ENCODE measurements at places on chromosomes 16 and 17.

DNA sequence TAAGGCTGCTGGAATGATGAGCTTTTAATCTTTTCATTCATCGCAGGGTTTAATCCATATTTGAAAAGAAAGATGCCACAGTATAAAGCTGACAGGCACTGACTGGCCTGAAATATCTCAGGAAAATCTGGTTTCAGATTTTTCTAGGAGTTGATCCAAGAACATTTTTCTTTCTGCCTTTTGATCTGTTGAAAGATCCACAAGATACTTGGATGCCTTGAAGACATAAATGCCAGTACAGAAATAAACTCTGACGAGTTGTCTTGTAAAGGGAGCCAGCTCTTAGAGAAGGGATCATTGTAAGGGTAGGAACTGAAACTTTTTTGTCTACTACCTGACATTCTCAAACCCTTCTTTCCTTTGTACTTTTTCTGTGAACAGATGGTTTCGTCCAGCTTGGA lies 25.4 kb upstream of the KRT20 start:
- peak; percentile 87 for DNase-seq

GRCh38 chr17:42271006-42271778 lies 5.0 kb downstream of the STAT5B start:
- no peak for DNase-seq

- DNase-seq = no peak
Observed at GRCh38 chr17:83041305-83041704, 38.1 kb upstream of the METRNL start.

DNA sequence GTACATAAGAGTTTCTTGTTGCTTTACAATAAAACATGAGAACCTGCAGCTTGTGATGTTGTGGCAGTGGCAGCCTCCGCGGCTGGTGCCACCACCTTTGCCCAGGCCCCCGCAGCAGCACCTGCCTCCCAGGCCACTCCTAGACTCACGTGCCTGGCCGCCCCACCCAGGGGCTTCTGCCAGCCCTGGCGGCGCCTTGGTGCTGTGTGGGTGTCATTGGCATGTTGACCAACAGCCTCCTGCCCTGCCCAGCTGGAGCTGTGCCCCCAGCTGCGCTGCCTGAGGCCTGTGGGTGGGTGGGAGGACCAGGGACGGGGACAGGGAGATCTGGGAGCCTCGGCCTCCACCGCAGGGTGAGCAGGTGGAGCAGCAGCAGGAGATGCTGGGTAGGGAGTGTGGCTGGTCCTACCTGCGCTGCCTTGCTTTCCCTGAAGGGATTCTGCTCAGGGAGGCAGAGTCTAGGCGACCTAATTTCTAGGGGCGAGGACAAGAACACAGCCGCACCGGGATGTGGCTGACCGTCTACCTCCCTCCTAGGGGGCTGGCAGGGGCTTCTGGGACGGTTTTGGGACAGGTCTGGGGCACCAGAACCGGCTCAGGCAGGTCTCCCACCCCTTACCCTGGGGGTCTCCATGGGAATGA lies 428 bp upstream of the DNASE1L2 start:
- no peak for DNase-seq

- DNase-seq = no peak
Observed at GRCh38 chr17:35287286-35287811, 44.5 kb downstream of the SLFN5 start.

GRCh38 chr16:58866935-58867334 lies 132.8 kb upstream of the GOT2 start:
- no peak for DNase-seq

- no peak for DNase-seq
Observed at GRCh38 chr16:2769675-2770056, 7.4 kb downstream of the ELOB start.

DNA sequence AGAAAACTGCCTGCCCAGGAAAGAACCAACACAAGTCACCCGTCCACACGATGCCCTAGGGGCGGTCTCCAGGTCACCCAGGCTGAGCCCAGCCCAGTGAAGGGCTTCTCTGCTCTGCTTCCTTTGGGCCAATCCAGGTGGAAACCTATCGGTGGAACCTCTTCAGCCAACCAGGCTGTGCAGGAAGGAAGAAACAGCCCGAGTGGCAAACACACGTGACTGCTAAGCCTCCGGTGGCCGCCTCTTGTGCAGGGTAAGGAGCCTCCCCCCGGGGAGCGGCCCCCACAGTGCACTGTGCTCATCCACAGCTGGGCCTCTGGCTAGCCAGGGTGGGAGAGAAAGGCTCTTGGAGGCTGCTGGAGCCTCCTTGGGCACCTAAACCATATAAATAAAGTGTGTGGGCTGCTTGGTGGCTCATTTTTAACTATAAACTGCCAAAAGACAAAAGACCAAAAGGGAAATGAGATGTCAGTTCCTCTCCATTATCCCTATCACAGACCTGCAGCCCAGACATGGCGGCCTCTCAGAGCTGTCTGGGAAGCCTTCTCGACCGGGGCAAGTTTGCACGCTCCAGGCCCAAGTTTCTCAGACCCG lies 2.4 kb downstream of the RTN4RL1 start:
- DNase-seq = no peak

DNA sequence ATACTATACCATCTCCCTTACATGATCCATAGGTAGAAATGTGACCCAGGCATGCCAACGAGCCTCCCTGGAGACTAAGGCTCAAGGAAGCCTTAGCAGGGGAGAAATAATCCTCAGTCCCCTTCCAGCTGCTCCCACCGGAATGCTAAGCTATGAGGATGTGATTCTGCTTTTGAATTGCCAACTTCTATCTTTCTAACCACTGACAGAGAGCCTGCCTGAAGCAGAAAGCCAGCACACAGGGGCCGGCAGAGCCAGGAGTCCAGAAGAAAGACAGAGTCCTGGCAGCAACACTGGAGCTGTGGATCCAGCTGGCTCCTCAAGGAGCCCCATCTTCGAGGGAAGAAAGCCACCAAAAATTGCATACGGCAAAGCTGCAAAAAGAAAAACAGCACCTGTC lies 579.6 kb upstream of the CDH5 start:
- no peak for DNase-seq

- no peak for DNase-seq
Observed at GRCh38 chr16:56732832-56733231, 2.9 kb downstream of the NUP93 start.

GRCh38 chr16:57260294-57260929 lies 15.4 kb downstream of the ARL2BP start:
- no peak for DNase-seq

GRCh38 chr17:1574697-1575471 lies 12.3 kb upstream of the PITPNA start:
- no peak for DNase-seq

DNA sequence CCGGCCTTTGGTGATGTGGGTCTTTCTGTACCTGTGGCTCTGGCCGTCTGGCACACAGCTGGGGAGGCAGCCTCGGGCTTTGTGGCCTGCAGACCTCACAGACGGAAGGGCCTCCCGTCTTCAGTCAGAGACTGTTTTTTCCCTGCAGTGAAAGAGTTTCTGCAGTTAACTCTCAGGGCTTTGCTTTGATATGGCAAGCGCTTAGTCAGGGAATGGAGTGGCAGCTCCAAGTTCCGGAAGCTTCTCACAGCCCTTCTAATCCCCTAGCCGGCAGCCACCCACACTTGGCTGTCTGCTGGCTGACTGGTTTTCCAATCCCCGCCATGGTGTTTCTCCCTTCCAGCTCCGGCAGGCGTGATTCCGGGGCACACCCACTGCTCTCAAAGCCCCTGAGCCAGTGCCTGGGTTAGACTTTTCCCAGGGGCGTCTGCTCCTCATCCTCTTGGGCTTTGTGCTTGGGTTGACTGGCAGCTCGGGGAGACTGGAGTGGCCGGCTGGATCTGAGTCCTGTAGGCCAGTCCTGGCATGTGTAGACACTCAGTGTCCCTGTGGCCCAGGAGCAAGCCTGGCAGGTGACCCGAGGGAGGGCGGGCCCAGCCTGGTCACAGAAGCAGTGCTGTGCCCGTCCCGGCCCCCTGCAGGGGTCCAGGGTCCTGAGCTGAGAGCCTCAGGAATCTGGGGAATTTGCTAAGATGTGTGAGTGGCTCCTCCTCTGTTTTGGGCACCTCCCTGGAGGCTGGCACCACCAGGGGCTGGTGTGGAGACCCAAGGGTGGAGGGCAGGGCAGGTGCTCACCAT lies 29.9 kb downstream of the BAIAP2 start:
- peak; percentile 63 for DNase-seq

DNA sequence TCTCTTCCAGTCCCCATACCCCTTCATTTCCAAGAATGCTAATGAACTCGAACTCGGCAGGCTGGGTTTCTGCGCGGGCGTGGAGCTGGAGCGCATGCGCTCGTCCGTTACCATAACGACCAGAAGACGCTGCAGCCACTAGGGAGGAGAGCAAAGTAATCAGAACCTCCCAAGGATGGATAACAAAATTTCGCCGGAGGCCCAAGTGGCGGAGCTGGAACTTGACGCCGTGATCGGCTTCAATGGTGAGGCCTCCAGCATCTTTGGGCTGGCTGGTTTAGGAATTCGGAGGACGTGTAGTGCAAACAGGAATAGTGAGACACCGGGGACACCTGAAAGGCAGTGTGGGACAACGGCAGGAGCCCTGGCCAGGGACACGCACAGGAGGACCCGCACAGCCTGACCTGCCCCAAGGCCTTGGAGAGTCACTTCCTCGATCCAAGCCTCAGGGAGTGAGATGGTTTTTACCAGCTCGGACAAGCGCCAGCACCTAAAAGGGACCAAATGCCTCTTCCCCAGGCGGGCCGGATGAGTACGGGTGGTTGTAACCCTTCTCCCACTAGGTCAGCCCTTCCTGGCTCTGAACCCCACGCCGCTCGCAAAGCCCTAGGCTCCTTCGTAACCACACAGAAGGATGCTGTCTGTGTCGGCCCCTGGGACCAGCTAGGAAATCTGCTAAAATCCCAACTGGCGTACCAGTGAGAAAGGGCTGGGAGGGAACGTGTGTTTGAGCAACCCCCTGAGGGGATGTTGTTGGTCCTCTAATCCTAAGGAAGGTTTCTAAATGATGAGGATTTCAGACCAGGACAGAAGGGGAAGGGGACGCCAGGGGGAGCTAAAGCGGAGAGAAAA lies at the start of gene CFAP52:
CFAP52 (plus strand) TSS at position 122 of the 852 bp plus-strand sequence; CDS start at position 176, 54 bp downstream.
- DNase-seq = no peak

All from AG09309 (cell line).